Ureter (tissue), 1 donor: ENCODE measurements at places on chromosomes 3 and 15.

DNA sequence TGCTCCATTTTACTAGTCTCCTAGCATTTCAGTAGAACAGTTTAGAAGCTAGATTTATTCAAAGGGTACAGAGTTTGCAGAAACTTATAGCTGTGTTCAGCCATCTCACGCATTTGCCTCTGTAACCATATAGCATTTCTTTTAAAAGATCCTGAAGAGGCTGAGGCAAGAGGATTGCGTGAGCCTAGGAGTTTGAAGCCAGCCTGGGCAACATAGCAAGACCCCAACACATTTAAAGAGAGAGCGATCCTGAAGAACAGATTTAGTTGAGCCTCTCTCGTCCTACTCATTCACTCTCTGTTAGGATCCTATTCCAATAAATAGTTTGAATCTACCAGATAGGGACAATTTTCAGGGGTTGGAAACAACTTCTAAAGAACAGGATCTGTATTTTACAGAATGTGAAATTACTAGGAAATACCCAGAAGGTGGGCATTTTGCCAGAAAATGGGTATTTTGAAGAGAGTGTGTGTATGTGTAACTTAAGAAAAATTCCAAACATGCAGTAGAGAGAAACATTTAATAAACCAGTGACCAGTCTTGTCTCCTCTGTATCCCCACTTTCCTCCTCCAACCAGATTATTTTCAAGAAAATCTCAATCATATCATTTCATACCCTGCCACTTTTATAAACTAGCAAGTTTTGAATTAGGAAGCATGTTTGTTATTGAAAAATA, 4.5 kb downstream of the EIF3J start:
- DNase-seq, result no peak

DNA sequence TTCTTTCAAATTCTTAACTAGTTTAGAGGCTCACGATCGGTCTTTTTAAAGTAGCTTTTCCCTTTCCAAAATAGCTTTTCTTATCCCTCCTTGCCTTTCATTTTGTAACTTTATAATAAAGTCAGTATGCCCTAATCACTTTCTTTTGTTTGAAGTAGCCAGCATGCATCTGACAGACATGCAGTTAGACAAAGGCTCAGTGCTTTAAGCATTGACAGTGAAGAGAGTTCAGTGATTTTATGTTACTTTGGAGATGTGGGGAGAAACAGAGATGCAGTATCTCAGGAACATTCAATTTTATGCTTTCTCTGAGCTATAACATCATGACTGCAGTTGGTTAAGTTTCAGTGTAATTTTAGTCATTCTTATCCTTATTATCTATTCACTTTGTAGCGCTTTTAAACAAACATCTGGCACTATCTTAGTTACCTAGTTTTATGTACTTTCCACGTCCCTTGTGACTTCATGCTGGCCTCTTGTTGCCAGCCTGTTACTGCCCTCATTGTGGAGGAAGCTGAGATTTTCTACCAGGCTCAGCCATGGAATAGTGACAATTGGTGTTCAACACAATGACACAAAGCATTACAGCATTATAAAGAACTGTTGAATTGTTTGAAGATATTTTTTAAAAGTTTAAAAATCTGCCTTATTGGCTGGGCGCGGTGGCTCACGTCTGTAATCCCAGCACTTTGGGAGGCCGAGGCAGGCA, 90.3 kb downstream of the AKAP13 start:
- no peak for DNase-seq

- no peak for DNase-seq
Measured at GRCh38 chr15:45112591-45113379, 1.2 kb downstream of the DUOX2 start.

DNA sequence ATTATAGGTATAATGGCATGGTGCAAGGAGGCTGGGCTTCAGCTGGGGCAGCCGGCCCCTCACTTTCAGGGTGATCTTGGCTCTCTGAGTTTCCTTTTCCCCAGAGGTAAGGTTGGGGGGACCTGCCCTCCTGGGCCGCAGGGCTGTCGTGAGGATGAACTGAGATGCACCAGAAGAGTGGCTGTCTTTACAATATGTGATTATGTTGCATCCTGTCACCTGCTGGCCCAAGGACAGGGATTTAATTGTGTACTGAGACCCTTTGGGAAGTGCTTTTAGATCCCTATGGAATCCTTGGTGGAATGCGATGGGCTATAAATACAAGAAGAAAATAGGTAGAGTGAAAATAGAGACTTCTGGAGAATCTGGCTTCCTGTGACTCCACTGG, 22.1 kb downstream of the ANAPC13 start:
- DNase-seq, result no peak
